ENCODE measurements at places on chromosomes 3 and 15. TPM values are rescaled to one million over a fixed set of nuclear protein-coding genes. Genes with fewer than 3 reads are reported as not detected.

GRCh38 chr3:127749361-127749760 lies 73.0 kb downstream of the MGLL start:
- no peak for DNase-seq

- no peak for DNase-seq
These were observed 461 bp downstream of the COPB2 start for GRCh38 chr3:139388821-139389551.

DNA sequence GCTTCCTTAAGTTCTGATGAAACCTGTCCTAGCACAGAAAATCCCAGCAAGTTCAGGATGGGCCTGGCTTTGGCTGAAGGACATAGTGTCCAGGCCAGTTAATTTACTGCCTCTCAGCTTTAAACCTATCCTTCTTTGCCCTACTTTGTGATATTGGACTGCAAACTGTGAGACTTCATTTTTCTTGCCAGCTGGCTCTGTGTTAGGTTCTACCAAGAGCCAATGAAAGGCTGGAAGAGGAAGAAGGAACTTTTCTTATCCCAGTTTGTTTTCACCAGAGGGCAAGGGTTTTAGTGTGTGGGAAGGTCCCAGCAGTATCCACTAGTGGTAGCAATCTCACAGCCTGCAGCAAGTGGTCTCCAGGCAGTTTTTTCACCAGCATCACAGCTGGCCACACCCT lies 18.2 kb downstream of the DCUN1D1 start:
- no peak for DNase-seq

DNA sequence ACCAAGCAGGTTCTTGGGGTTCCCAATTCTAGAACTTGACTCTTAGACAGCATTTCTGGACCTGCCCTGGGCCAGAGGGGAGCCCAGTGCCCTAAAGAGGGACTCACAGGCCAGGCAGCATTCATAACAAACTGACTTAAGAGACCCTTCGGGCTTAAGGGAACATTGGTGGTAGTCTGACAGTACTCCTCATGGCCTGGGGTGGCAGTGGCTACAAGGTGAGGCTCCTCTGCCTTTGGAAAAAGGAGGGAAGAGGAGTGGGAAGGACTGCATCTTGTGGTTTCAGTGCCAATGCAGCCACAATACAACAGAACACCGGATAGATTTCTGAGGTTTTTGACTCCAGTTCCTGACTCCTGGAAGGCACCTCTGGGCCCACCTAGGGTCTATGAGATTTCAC lies 172.2 kb upstream of the STRIT1 start:
- no peak for DNase-seq

GRCh38 chr3:149969110-149969939 lies 1.4 kb downstream of the PFN2 start:
- DNase-seq = no peak

DNA sequence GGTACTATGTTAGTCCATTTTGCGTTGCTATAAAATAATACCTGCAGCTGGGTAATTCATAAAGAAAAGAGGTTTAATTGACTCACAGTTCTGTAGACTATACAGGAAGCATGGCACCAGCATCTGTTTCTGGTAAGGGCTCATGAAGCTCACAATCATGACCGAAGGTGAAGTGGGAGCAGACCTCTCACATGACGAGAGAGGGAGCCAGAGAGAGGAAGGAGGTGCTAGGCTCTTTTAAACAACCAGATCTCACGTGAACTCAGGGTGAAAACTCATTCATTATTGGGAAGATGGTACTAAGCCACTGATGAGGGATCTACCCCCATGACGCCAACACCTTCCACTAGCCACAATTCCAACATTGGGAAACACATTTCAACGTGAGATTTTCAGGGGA lies 301.7 kb upstream of the MDFIC2 start:
- DNase-seq = no peak

DNA sequence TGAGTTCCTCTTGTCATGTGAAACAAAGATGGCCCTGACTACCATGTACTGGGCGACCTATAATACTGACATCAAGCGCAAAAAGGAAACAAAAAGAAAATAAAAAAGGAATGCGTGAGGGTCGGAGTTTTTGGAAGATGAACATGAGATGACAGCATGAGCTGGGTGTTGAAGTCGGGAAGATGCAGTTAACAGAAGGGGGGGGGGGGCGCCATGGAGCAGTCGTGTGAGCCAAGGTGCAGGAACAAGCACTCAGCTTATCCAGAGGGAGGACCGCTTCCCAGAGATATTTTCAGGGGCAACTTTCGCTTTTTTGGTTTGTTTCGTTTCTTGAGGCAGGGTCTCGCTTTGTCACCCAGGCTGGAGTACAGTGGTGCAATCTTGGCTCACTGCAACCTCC lies 110.2 kb downstream of the RORA start:
- no peak for DNase-seq

DNA sequence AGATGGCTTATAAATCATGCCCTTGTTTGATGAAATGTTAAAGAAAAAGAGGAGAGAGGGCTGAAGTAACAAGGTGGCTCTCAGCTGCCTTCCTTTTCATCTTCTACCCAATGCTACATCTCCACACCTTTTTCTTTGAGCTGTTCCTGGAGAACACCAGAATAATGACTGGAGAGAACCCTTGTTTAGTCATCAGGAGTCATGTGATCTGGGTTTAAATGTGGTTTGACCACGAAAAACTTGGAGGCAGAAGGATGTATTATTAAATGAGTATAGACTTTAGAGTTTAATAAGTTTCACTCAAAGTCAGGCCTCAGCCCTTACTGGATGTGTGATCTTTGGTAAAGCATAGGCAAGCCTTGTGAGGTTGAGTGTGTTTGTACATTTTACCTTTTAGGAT lies 230.3 kb upstream of the TBL1XR1 start:
- no peak for DNase-seq

GRCh38 chr3:12791430-12791829 lies 5.0 kb upstream of the CAND2 start:
- no peak for DNase-seq

- DNase-seq = no peak
These were observed 11.5 kb downstream of the ITPR1 start for GRCh38 chr3:4504340-4505261.

- DNase-seq = no peak
These were observed 76.1 kb upstream of the ATP11B start for GRCh38 chr3:182717216-182717615.

GRCh38 chr3:124884474-124885101 lies 2.6 kb downstream of the ITGB5 start:
- no peak for DNase-seq

DNA sequence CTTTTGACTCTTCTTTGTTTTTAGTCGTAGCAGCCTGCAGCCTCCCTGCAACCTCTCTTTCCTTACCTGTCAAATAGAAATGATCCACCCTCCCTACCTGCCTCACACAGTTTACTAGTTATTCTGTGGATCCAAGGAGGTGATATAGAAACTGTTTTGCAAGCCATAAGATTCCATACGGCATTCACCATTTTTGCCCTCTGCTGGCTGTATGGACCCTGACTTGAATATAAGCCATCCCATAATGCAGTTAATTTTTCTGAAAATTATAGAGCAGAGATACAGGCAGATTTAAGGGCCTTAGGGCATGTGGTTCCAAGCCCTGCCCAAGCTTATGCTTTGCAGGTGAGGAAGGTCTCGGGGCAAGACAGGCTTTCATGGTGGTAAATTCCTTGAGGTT lies 63.8 kb downstream of the CPN2 start:
- DNase-seq = no peak

DNA sequence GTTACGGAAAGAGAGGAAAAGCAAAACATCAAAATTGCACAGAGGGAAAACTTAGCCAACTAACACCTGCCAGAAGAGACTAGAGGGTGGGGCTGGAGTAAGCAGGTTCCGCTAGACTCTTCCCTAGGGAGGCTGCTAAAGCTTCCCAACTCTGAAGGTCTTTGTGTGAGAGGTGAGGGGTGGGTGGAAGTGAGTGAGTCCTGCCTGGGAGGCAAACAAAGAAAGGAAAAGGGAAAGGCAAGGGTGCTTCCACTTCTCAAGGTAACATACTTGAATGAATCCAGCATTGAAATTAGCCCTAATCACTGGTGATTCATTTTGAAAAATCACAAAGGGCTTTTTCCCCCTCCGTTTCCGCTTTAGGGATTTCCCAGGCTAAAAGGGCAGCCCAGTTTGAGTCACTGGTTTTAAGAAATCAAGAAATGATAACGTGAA lies 220.5 kb upstream of the ADAMTS9 start:
- no peak for DNase-seq

DNA sequence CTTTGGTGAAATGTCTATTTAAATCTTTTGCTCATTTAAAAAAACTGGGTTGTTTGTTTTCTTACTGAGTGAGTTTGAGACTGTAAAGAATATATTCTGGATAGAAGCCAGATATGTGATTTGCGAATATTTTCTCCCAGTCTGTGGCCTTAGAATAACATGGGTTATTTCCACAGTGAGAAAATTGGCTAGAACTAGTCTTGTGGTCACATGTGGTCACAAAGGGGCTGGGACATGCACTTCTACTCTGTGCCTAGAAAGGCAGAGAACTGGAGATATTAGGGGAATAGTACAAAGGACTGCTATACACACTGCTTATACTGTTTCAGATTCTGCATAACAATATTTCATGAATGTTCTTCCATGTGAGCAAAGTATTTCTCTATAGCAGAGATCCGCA lies 79.9 kb upstream of the RGMA start:
- DNase-seq = no peak

DNA sequence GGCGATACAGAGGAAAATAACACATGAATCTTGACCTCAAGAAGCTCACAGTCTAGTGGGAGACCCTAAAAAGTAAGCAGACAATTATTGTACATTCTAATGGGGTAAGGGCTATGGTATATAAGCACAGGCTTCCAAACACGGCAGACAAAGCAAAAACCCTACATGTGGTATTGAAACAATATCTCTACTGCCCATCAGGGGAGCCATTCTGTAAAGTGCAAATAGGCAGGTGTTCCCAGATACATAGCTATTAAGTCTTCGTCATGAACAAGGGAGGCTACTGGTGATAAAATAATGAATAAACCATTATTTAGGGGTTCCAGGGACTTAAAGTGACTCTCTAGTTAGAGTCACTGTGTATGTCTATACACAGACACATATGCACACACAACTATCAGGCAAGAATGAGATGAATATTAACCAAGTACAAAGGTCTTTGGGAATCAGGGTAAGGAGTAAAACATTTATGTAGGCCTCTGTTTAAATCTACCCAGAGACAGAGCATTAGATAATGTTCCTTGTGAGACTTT lies 38.7 kb upstream of the ASB14 start:
- DNase-seq = no peak

DNA sequence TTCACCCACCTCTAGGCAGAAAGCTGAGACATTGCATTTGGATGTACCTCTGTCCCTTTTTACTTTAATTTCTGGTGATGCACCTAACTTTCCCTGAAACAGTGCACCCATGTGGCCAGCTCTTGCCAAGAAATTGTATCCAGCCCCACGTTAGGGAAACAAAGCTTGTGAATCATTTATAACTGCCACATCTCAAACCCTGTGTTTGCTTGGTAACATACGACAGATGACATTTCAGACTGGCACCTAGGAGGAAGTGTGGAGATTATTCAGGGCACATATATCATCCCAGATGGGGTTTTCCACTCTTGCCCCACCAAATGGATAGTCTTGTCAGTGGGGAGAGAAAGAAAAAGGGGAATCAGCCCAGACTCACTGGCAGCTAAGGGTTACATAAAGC lies 2.1 kb downstream of the CYB561D2 start:
- DNase-seq = no peak

- DNase-seq = no peak
These were observed 428.5 kb upstream of the FRG2C start for GRCh38 chr3:75235631-75236030.

- no peak for DNase-seq
These were observed 53.3 kb upstream of the LIPC start for GRCh38 chr15:58378241-58379085.

DNA sequence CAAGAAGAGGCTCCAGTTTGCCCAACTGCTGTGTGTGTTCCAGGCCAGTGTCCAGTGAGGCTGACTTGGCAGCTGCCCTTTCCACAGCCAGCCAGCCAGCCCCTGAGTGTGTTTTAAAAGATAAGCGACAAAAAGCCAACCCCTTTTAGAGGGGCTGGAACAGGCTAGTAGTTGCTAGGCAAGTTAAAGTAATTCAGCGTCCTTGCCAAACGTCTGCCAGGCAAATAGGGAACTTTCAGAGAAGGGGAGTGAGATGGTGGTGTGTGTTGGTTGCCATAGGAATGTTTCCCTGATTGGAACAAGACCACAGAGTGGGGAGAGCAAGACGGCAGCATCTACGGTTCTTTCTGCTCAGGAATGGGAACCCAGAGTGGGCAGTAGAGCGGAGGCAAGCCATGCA lies 86.3 kb downstream of the TMEM108 start:
- no peak for DNase-seq

GRCh38 chr3:156687023-156687422 lies 12.6 kb downstream of the TIPARP start:
- no peak for DNase-seq

GRCh38 chr3:116630494-116630893 lies 79.1 kb upstream of the TUSC7 start:
- DNase-seq = no peak

GRCh38 chr3:131394400-131394799 lies 12.8 kb downstream of the NUDT16 start:
- no peak for DNase-seq

GRCh38 chr15:72173864-72174550 lies 23.6 kb downstream of the GRAMD2A start:
- no peak for DNase-seq

- no peak for DNase-seq
These were observed 7.2 kb downstream of the CCDC80 start for GRCh38 chr3:112633757-112634156.

DNA sequence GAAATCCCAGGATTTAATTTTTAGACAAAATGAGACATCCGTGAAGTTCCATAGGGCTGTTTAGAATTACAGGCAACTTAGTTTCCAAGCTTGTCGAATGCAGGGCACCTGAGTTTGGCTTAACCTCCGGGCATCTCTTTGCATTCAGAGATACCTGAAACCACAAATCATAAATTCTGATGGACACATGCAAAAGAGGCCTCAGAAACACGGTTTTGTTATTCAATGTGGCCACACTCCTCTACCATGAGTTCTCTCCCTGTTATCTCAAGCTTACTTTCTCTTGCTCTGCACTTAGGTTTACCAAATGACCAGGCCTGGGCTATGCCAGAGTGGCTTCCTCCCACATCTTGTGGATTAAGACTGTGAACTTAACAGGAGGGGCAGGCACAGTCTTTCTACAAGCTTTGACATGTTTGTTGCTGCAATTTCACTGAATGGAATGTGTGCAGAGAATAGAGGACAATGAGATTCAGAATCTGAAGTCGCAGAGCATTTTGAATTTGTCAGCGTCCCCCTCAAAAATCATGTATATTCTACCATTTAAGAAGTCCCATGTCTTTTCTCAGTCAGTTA lies 137.7 kb downstream of the TPRG1 start:
- no peak for DNase-seq

- DNase-seq = no peak
These were observed 193.1 kb downstream of the NR1D2 start for GRCh38 chr3:24137958-24138875.

LZTFL1 gene
- 39.1 TPM for total RNA-seq

SMCO1 gene
- total RNA-seq = not detected

STAB1 gene
- 73.5 TPM for total RNA-seq

SEMA7A gene
- 5.3 TPM for total RNA-seq

ADGRG7 gene
- total RNA-seq = 0.11 TPM

ZXDC gene
- 26.2 TPM for total RNA-seq

RPS27L gene
- 48.1 TPM for total RNA-seq

EDEM1 gene
- 15.9 TPM for total RNA-seq

SERINC4 gene
- not detected for total RNA-seq

STRC gene
- 0.05 TPM for total RNA-seq

DGKG gene
- 9.3 TPM for total RNA-seq

All from urinary bladder (tissue), 4 donors.